ENCODE measurements at places on chromosomes 2 and 18.

DNA sequence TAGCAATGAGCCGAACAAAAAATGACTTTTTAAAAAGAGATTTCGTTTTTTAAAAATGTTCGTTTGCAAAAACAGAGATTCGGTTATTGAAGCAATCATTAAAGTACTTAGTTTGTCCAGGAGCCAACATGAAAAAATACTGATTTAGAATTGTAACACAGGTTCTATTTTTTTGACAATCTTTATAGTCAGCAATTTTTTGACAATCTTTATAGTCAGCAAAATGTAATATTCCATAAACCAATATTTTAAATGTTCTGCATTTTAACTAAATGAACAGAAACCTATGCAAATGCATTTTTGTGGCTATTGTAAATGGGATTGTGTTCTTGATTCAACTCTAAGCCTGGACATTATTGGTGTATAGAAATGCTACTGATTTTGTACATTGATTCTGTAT, 161.8 kb downstream of the DSEL start:
- no peak for DNase-seq

- DNase-seq: no peak
Observed at GRCh38 chr18:37482433-37482832, 83.2 kb downstream of the CELF4 start.

- DNase-seq: no peak
Observed at GRCh38 chr2:100397976-100398375, 19.5 kb downstream of the CHST10 start.

GRCh38 chr2:11370377-11371091, 26.1 kb upstream of the ROCK2 start:
- no peak for DNase-seq

GRCh38 chr2:99850084-99850710, 292.2 kb downstream of the AFF3 start:
- no peak for DNase-seq

- DNase-seq: no peak
Observed at GRCh38 chr2:43461453-43462073, 134.3 kb downstream of the THADA start.

DNA sequence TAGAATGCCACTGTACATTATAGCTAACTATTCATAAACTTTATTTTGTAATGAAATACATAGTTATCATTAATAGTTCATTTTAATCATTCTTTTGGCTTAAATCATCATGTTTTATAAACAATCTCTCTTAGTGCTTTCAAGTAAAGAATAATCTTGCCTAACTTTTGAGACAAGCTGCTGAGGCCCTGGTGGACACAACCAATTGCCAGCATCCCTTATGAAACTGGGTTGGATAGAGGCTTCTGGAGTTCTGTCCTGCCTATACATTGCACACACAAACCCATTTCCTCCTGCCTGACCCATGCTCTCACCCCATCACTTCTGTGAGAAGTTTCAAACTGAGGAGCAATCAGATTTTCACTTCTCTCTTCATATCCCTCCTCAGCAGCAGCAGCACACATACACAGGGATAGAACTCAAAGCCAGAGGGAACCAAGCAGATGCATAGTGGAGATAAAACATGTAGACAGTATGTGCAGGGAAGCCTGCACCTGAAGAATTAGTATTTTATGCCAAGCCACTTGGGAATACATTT, 450.0 kb upstream of the SLC14A2 start:
- DNase-seq: no peak

DNA sequence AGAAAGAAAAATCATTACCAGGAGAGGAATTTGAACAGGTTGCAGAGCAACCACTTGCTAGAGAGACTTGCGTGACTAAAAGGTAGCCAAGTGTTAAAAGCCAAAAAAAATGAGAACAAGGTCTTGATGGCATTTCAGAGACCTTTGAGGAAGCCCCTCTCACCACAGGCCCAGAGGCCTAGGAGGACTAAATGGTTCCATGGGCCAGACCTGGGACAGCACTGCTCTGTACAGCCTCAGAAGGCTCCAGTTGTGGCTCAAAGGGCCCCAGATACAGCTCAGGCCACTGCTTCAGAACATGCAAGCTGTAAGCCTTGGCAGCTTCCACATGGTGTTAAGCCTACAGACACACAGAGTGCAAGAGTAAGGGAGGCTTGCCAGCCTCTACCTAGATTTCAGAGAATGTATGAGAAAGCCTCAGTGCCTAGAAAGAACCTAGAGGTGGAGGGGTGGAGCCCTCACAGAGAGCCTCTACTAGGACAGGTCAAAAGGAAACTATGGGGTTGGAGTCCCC, 15.3 kb downstream of the CNDP1 start:
- no peak for DNase-seq

- no peak for DNase-seq
Observed at GRCh38 chr2:80114812-80115211, 189.7 kb downstream of the LRRTM1 start.

Measured in stimulated activated CD4-positive, alpha-beta T cell treated with anti-CD3 and anti-CD28 coated beads, Interleukin-1b, Interleukin-23, amount 100 ng/mL, for 1 hour (primary cell).